ENCODE measurements at places on chromosomes 7 and 10.

DNA sequence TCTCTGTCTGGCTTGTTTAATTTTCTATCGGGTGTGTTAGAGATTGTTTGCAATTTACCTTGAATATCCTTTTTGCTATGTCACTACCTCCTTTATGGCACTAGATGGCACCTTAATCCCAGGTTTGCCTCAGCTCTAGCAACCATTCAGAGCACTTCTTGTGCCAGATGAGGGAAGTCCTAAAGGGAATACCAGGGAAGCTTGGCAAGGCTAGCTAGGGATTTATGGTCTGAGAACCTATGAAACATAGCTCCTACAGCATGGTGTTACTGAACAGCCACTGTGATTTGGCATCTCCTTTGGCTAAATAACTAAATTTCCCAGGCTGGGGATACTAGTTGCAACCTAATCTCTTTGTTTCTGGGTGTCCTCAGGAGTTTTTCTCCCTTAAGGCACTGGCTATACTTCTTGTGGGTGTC lies 69.0 kb upstream of the VOPP1 start:
- no peak for DNase-seq

GRCh38 chr7:110944966-110945644 lies 145.8 kb upstream of the LRRN3 start:
- no peak for DNase-seq

GRCh38 chr10:76774987-76775603 lies 862.5 kb downstream of the KCNMA1 start:
- DNase-seq = no peak

DNA sequence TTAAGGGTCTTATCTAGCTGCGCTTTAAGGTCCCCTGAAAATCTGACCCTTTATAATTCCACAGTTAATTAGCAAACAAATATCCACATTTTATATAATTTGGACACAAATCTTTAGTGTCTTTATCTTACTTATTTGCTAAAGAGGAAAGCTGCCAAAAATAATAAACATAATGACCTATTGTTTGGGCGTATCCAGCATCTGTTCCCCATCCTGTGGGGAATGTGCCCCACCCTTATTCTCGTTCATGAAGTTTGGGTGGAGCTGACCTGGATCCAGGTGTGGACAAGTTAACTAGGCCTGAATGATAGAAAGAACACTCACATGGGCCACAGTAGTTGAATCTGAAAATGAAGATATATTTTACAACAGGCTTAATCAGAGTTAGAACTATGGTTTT lies 218.3 kb downstream of the CRPPA start:
- DNase-seq = no peak

GRCh38 chr7:90756366-90756765 lies 160.2 kb downstream of the CDK14 start:
- DNase-seq = no peak

DNA sequence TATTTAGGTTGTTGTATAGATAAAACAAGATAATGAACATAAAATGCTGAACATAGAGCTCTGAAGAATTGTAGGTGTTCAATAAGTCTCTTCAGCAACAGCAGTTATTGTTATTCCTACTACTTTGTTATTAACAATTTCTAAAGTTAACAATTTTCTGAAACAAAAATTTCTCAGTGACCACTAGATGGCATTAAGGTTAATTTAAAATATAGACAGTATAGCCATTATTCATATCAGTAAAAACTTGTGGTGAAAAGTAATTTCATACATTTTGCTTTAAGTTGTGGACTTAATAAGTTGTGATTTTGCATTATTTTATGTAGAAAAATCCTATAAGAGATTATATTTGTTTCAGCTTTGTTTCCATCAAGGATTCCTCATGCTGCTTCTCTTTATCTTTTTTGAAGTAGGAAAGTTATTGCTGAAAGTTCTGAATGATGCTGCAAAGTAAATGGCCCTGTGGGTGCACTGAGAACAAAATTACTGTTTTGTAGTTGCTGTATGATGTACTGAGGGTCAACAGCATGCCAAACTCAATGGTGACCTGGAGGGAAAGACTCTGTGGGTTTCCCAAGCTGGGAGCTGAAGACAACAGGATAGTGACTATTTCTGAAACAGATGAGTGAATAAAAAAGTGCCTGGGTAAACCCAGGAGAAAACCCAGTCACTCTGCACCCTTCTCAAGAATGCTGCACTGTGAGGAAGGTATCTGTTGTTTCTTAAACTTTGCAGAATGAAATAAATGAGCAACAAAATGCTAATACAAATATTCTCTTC lies 253.6 kb downstream of the KIF20B start:
- DNase-seq = no peak

GRCh38 chr10:125629758-125630376 lies 53.1 kb downstream of the TEX36 start:
- DNase-seq = no peak

DNA sequence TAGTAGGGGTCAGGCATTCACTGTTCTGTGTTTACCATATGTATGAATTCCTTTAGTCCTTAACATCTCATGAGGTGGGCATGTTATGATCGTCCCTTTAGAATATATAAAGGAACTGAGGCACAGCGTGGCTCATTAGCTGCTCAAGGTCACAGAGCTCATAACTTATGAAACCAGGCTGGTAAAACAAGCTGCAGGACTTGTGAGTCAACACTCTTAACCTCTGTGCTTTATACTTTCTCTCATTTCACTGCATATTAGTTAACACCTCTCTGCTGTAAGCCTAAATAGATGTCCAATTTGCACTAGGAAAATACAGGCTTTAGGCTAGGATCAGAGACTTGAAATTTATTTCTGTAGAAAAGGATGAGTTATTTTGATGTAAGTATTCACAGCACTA lies 180.3 kb upstream of the HDAC9 start:
- no peak for DNase-seq

GRCh38 chr7:44636926-44637325 lies 30.5 kb downstream of the OGDH start:
- no peak for DNase-seq

DNA sequence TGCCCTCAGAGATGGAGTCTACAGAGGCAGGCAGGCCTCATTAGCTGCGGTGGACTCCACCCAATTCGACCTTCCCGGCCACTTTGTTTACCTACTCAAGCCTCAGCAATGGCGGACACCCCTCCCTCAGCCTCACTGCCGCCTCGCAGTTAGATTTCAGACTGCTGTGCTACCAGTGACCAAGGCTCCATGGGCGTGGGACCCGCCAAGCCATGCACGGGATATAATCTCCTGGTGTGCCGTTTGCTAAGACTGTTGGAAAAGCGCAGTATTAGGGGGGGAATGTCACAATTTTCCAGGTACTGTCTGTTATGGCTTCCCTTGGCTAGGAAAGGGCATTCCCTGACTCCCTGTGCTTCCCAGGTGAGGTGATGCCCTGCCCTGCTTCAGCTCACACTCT lies 252.3 kb downstream of the ARL4A start:
- DNase-seq = no peak

DNA sequence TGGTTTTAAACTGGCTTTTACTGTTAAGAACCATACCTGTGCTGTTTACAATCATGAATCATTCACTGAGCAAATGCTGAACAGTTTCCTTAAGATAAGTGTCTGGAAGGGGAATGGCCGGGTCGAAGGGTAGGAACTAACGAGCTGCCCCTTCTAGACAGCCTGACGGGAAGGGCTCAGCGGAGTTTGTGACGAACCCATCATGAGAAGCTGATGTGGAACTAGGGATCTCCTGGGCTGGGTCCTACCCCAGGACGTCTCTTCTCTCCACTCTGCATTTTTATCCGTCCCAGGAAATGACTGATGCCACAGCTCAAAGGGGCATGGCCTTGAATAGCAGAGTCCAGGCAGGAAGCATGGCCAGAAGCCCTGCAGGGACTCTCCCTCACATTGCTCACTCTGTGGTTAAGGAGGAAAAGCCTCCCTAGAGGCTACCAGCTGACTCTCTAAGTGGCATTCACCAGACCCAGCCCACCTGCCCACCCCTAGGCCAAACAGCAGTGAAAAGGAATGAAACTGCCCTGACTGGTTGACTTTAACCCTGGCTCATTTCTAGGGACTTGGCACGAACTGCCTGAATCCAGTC lies 112.0 kb downstream of the PFKFB3 start:
- DNase-seq = no peak

DNA sequence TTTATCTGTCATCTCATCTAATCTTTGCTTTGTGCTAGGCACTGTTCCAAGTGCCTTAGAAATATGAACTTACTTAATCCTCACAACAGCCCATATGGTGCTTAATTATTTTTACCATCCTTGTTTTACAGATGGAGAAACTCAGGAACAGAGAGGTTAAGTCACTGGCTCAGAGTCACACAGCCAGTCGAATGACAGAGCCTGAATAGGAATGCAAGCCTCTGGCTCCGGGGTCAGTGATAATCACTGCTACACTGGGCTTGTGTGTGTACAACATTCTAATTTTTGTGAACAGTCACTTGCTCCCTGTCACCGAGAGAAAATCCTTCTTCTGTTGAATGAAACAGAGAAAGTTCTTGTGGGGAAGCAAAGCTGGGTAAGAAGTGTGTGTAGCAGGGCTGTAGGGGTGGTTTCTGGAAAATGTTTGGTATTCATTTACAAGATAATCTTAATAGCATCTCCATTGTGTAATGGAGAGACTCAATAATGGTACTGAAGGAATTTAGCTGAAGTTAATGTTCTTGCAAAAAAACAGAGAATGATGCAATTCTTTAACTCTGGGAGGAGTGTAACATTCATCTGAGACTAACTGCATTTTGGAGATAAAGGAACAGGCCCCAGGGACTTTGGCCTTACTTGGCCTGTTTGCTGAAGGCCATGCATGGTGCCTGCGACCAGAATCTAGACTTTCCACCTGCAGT lies 290.6 kb downstream of the FRMD4A start:
- no peak for DNase-seq

- DNase-seq = no peak
Measured at GRCh38 chr7:80721883-80722615, 83.6 kb downstream of the CD36 start.

DNA sequence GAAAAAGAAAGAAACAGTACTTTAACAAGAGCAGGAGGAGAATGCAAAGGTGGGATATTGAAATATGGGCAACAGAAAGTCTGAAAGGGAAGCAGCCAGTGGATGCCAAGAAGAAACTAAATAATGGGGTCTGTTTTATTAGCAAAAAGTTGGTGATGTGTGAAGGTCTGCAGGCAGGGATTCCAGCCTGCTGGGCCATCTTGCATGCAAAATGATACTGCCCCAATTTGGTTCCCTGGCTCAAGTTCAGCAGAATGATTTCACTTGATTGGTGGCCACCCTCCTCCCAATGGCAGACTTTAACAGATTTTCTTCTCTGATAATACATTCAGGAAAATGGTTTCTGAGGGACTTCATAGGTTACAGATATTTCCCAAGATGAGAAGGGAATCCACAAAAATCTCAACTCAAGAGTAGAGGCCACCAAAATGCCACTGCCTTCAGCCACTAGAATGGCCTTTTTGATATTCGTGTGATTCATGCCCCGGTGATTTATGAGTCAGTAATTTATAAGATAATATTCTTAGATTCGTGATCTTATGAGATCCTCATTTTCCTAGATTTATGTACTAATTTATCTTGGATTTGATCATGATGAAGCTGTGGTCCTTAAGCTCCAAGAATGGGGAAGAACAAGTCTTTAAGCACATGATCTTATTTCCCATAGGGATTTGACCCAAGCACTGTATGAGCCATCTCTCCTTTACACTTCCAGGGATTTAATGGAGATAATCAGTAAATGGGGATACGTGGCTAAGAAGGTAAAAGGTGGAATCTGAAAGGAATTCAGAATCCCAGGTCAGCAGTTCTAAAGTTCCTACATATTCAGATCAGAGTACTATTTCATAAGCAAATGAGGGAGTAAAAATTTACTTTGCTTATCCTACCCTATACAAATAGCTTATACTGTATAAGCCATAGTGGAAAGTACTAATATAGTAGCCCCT lies 32.3 kb upstream of the ADD3 start:
- DNase-seq = no peak

- DNase-seq = no peak
Measured at GRCh38 chr7:98877692-98878364, 504 bp upstream of the TRRAP start.

- DNase-seq = no peak
Measured at GRCh38 chr10:117942226-117942625, 104.5 kb downstream of the RAB11FIP2 start.

DNA sequence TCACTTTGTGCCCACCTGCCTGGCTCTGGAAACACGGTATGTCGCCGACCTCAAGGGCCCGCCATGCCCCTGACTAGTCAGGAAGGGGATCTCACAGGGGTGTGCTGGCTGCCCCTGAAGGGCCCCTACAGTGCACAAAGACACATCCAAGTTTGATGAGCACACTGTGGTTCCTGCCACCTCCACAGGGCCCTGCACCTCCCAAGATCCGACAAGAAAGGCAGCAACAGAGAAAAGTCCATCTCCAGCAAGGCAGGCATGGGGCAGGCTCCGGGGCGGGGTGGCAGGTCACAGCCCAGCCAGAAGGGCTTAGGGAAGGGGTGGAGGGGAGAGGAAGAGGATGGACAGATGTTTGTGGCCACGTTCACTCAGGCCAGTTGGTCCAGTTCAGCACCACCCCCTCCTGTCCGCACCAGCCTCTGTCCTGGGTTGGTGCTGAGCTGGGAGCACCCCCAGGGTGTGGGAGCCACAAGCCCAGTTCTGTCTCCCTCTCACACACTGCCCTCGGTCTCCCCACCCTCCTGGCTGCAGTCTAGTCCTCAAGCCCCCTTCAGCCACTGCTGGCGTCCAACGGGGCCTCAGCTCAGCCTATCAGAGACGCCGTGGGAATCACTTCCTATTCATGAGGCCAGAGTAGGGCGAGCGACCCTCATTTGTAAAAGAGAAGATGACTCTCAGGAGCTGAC lies 11.5 kb downstream of the DRGX start:
- DNase-seq = no peak

DNA sequence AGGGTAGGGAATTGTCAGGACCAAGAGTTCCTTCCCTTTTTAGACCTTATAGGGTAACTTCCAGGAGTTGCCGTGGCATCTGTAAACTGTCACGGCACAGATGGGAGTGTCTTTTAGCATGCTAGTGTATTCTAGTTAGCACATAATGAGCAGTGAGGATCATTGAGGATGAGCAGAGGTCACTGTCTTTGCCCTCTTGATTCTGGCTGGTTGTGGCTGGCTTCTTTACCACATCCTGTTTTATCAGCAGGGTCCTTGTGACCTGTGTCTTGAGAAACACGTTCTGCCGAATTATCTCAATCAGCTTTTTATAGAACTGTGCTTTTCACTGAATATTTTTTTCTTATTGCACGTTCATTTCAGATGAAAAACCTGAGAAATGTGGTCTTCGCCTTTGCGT lies 41.5 kb downstream of the MINPP1 start:
- no peak for DNase-seq

DNA sequence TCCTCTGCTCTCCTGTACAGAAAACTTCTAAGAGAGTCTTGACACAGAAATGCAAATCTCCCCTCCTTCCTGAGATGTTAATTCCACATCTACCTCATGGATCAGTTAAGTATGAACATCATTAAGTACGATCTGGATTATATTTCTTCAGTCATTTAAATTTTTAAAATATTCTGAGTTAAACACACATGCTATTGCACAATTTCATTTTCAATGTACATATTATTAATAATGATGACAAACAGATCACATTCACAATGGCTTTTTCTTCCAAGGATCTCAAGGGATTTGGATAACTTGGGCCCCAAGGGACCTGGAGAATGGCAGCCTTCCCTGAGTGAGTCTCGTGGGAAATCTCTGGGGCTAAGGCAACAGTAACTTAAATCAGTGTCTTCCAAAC lies 16.2 kb downstream of the BEND7 start:
- no peak for DNase-seq

- no peak for DNase-seq
Measured at GRCh38 chr10:118793545-118793944, 38.8 kb upstream of the CACUL1 start.
